ENCODE measurements at places on chromosomes 13 and 19. TPM values are rescaled to one million over a fixed set of nuclear protein-coding genes. Genes with fewer than 3 reads are reported as not detected.
A peak's percentile ranks its signal among the peaks of the same experiment; 100 is the strongest.

The IGFL1 gene
- total RNA-seq, result not detected

The RUVBL2 gene
- 58.9 TPM for total RNA-seq

The PLIN4 gene
- total RNA-seq, result 21.9 TPM

The BCAM gene
- total RNA-seq, result 7.9 TPM

The GIPR gene
- 14.7 TPM for total RNA-seq

The ZNF491 gene
- 2.4 TPM for total RNA-seq

The PDX1 gene
- not detected for total RNA-seq

The TNFAIP8L1 gene
- total RNA-seq, result 7.6 TPM

DNA sequence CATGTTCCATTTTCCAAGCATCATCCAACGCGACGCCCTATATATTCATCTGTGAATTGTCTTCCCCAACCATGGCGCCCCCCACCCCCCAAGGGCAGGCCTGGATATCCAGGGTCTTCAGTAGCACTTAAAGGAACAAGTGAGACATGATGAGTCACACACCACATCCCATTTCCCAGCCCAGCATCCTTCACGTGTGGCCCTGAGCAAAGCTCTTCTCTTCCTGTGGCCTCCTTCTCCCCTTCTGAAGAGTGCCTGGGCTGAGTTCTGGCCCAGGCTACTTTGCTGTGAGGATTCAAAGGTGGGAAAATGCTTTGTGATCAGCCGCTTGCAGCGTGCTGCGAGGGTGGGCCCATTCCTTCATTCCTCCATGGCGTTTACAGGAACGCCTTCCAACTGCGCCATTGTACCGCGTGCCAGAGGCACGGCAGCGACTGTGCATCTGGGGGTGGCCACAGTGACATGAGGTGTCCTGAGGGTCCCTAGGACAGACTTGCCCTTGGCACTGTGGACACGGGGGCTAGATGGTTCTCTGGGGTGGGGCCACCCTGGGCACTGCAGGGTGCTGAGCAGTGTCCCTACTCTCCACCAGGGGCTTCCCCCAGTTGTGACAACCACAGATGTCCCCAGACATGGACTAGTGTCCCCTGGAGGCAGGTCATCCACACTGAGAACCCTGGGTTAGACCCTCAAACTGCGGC lies 11.7 kb downstream of the PLIN4 start:
- no peaks in the 10 kb centered on the region for H3K4me1 ChIP-seq
- H3K27me3 ChIP-seq, result no peaks in the 10 kb centered on the region

DNA sequence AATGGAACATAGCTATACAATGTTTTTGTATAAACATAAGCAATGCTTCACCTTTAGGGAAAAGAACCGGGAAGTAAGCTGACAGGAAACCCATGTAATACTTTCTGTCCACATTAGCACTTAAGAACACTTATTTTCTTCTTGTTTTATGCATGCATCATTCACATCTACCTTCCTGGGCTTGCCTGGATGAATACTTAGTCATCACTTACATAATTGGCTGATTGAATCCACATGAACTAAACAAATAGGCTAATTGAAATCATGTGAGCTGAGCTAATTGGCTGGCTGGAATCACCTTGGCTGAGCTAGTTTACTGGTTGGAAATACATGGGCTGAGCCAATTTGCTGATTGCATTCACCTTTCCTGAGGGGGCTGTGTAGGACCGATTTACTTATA lies 78.8 kb downstream of the ZNF726 start:
- no peaks in the 10 kb centered on the region for H3K27me3 ChIP-seq
- no peak for DNase-seq
- H3K36me3 ChIP-seq, result no peaks in the 10 kb centered on the region
- H3K27ac ChIP-seq, result no peak overlapping the region
- no peaks in the 10 kb centered on the region for H3K4me1 ChIP-seq

- DNase-seq, result peak; percentile 6
- H3K4me3 ChIP-seq, result no peak overlapping the region
- no peaks in the 10 kb centered on the region for H3K27me3 ChIP-seq
- H3K4me1 ChIP-seq, result peaks cover 18% of the 10 kb centered on the region
Measured at GRCh38 chr19:7905859-7906258, 2.2 kb downstream of the MAP2K7 start.

DNA sequence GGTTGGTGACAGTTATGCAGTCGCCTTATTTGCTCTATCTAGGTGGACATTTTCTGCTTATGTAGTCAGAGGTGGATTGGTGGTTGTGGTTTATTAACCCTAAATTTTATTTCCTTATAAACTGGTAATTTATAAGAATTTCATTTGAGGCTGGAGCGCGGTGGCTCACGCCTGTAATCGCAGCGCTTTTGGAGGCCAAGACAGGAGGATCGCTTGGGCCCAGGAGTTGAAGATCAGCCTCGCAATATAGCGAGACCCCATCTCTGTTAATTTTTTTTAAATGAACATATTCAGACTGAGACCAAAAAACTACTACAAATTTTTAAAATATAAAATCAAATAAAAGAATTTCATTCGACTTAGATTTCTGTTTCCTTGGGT lies 810 bp downstream of the ZNF627 start:
- H3K4me3 ChIP-seq, result peak overlapping the region; percentile 80
- peaks cover 7% of the 10 kb centered on the region for H3K4me1 ChIP-seq
- no peak for DNase-seq
- peak overlapping the region; percentile 95 for H3K27ac ChIP-seq

DNA sequence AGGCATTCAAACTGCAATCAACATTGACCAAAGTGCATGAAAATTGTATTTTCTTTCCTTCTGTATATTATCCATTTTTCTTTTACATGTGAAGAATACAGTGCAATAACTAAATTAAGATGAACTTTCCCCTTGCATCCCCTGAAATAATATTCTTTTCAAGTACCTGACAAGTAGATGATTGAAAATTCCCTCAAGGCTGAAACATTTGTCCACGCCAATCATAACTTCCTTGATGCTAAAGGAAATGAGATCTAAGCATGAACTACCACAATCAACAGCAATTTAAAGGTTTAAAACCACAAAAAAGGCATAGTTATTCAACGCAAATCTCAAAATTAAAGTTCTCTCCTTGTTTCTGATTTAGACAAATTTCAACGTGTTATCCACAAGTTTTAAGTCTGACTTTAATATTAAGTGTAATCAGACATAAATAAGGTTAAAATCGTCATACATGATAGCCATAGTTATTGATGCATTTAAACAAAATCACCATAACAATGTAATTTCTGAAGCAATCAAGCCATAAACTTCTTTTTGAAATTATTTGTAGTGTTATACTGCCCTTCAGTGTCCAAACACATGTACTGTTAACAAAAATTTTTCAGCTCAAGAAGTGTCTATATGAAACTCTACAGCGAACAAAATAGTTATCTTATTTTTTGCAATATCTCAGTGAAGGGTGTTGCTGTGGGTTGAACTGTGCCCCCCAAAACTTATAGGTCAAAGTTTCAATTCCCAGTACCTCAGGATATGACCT lies 169.5 kb downstream of the DCLK1 start:
- no peak overlapping the region for H3K4me3 ChIP-seq
- H3K27me3 ChIP-seq, result no peaks in the 10 kb centered on the region
- no peak overlapping the region for H3K27ac ChIP-seq
- peaks cover 3% of the 10 kb centered on the region for H3K4me1 ChIP-seq
- DNase-seq, result no peak

- no peak overlapping the region for H3K27ac ChIP-seq
- H3K4me1 ChIP-seq, result no peaks in the 10 kb centered on the region
- no peak overlapping the region for H3K4me3 ChIP-seq
- no peaks in the 10 kb centered on the region for H3K27me3 ChIP-seq
- DNase-seq, result no peak
Measured at GRCh38 chr13:71817335-71817734, 49.7 kb downstream of the DACH1 start.

DNA sequence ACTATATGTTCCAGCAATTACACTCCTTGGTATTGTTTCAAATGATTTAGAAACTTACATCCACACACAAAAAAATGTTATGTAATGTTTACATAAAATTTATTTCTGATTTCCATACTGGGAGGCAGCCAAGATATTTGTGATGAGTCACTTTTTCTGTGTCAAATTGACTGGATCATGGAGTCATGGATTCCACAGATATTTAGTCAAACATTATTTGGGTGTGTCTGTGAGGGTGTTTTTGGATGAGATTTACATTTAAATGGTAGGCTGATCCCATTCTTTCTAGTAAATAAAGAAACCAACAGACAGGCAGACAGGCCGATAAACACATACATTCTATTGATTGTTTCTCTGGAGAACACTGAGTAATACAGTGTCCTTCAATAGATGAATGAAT lies 562.8 kb downstream of the SLITRK6 start:
- H3K27ac ChIP-seq, result no peak overlapping the region
- no peak for DNase-seq
- H3K4me1 ChIP-seq, result no peaks in the 10 kb centered on the region
- no peaks in the 10 kb centered on the region for H3K27me3 ChIP-seq

- peaks cover 20% of the 10 kb centered on the region for H3K4me1 ChIP-seq
- no peaks in the 10 kb centered on the region for H3K36me3 ChIP-seq
- no peaks in the 10 kb centered on the region for H3K27me3 ChIP-seq
- no peak overlapping the region for H3K27ac ChIP-seq
- no peak for DNase-seq
Measured at GRCh38 chr13:26477681-26478080, 79.8 kb upstream of the WASF3 start.

GRCh38 chr13:34361560-34361959 lies 543.6 kb downstream of the RFC3 start:
- H3K27ac ChIP-seq, result no peak overlapping the region
- no peaks in the 10 kb centered on the region for H3K27me3 ChIP-seq
- no peak for DNase-seq
- H3K4me3 ChIP-seq, result no peak overlapping the region
- no peaks in the 10 kb centered on the region for H3K4me1 ChIP-seq
- H3K36me3 ChIP-seq, result no peaks in the 10 kb centered on the region

GRCh38 chr19:44894946-44895345 lies 3.9 kb downstream of the TOMM40 start:
- H3K4me3 ChIP-seq, result no peak overlapping the region
- H3K27me3 ChIP-seq, result no peaks in the 10 kb centered on the region
- peaks cover 11% of the 10 kb centered on the region for H3K4me1 ChIP-seq
- H3K27ac ChIP-seq, result no peak overlapping the region
- peaks cover 17% of the 10 kb centered on the region for H3K36me3 ChIP-seq
- no peak for DNase-seq

DNA sequence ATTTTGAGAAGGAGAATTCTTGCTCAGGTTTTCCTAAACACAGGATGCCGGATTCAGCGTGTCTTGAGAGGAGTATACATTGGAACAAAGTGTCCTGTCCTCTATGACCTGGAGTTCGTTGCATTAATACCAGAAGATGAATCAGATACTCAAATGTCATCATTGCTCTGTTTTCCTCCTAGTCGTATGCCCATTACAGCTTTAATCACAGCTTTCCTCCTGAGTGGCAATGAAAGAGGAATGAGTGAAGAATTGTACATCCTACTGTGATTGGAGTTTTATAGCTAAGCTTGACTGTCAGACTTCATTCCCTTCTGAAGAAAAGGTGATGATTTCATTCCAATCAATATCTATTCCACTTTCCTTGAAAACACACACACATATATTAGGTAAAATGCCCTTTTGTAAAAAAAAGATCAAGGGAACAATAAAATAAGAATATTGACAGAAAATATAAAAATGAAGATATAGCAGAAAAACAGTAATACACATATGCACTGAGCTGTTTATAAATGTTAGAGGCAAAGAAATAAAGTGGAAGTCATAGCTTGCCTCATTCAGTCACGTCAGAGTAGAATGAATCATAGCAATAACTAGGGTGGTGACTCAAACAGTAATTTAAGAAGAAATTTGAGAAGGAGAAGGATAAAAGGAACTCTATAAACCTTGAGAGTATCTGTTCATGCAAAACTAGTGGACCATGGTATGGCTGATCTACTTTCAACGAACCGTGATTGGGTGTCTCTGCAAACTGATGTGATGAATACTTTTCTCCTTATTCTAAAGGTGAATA lies 501.5 kb downstream of the SUCLA2 start:
- H3K27me3 ChIP-seq, result no peaks in the 10 kb centered on the region
- DNase-seq, result no peak
- no peaks in the 10 kb centered on the region for H3K36me3 ChIP-seq
- H3K27ac ChIP-seq, result no peak overlapping the region
